ENCODE measurements at places on chromosomes 5 and 9. TPM values are rescaled to one million over a fixed set of nuclear protein-coding genes. Genes with fewer than 3 reads are reported as not detected.
A peak's percentile ranks its signal among the peaks of the same experiment; 100 is the strongest.

- no peaks in the 10 kb centered on the region for H3K27me3 ChIP-seq
- H3K4me1 ChIP-seq: no peaks in the 10 kb centered on the region
- no peak overlapping the region for H3K27ac ChIP-seq
- DNase-seq: peak; percentile 86
- H3K36me3 ChIP-seq: no peaks in the 10 kb centered on the region
Measured at GRCh38 chr5:171858303-171858702, 72.7 kb downstream of the SMIM23 start.

- no peak overlapping the region for H3K27ac ChIP-seq
- H3K4me3 ChIP-seq: no peak overlapping the region
- H3K4me1 ChIP-seq: peaks cover 8% of the 10 kb centered on the region
- peaks cover 42% of the 10 kb centered on the region for H3K27me3 ChIP-seq
Measured at GRCh38 chr5:178996156-178996555, 1.0 kb upstream of the GRM6 start.

DNA sequence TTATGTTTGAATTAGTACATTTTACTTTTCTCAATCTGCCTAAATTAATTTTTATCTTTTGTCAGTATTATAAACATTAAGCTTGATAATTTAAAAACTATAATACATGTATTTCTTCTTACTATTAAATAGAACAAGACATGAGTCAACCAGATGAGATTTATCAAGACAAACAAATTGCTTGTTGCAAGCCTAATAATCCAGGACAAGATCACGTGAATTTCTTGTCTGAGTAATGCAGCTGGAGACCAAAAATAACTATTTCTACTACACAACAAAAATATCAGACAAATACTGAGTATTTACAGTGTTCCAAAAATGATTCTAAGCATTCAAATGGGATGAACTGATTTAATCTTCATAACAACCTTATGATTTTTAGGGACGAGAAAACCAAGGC is 339.1 kb upstream of the PRR16 start:
- H3K27ac ChIP-seq: no peak overlapping the region
- no peaks in the 10 kb centered on the region for H3K4me1 ChIP-seq

DIPK1B gene
- 60.0 TPM for total RNA-seq

DNA sequence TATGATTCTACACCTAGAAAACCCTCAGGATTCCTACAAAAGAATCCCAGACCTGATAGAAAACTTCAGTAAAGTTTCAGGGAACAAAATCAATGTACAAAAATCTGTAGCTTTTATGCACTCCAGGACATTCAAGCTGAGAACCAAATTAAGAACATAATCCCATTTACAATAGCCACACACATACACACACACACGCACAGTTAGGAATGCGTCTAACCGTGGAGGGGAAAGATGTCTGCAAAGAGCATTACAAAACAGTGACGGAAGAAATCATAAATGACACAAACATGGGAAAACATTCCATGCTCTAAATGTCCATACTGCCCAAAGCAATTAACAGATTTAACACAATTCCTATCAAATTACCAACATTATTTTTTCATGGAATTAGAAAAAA is 51.4 kb upstream of the CAST start:
- no peak overlapping the region for H3K27ac ChIP-seq
- H3K36me3 ChIP-seq: no peaks in the 10 kb centered on the region
- H3K4me1 ChIP-seq: no peaks in the 10 kb centered on the region
- H3K4me3 ChIP-seq: no peak overlapping the region
- DNase-seq: no peak

DNA sequence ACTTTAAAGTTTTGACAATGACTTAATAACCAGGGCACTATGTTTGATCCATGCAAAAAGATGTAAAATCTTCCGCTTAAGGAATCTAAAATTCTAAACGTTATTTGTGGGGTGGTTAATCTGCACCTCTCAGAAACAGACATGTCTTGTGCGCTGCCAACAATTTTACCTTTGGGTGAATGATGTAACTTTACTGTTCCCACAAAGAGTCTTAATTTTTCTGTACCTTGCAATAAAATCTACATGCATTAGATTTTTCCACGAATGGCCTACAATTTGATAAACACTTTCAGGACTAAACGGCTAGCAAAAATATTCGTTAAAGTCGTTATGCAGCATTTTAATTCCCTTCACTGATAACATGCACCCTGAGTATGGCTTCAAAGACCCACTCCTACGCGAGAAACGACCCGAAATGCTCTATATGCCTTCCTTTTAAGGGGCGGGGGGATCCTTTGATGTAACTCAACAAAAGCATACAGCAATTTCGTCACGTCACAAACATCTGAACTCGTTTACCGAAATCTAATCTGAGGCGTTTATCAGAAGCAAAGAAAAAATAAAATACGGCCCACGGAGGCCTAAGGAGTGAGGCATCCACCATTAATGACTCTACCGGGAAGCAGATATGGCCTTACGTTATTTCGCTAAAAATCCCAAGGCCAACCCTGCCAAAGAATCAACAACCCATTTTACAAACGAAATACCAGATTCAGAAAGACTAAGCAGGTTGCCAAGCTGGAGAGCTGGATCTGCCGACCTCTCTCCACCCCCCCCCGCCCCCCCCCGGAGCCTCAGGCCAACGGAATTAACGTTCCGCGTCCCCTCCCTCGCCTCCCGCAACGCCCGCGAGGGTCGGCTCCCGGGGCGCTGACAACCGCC is 621 bp downstream of the AK6 start:
- H3K4me3 ChIP-seq: peak overlapping the region; percentile 78
- no peaks in the 10 kb centered on the region for H3K4me1 ChIP-seq
- peak; percentile 51 for DNase-seq
- peak overlapping the region; percentile 100 for H3K27ac ChIP-seq

DNA sequence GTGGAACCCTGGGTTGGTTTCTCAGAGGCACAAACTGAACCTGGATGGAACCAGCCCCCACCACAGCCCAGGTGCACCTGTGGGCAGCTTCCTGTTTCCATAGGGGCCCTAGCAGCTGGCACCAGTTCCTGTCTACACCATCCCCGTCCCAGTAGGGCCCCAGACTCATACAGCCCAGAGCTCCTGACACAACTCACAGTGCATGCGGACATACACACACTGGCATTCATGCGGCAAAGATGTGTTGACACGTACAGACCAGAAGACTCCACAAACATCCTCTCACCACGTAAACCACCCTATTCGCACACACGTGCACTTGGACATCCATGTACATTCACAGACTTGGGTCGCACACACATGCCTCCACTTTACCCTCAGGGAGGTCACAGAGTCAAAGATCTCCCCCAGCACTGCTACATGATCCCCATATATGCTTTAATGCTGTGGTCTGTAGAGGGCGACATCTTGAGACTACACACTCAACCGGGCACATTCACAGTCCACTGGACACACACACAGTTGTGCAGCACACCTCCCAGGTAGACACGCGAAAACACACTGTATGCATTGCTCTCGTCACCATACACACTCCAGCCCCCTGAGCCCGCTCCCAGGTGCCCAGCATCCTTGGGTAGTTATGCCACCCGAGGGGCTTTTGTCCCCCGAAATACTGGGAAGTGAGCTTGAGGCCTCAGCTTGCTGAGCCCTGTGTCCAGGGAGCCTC is 22.4 kb downstream of the CXXC5 start:
- no peak for DNase-seq
- no peak overlapping the region for H3K4me3 ChIP-seq
- peak overlapping the region; percentile 50 for H3K27ac ChIP-seq
- H3K36me3 ChIP-seq: no peaks in the 10 kb centered on the region
- H3K4me1 ChIP-seq: peaks cover 43% of the 10 kb centered on the region
- no peaks in the 10 kb centered on the region for H3K27me3 ChIP-seq

GRCh38 chr5:132813599-132814502 is 749 bp downstream of the SOWAHA start:
- peak overlapping the region; percentile 54 for H3K4me3 ChIP-seq
- H3K4me1 ChIP-seq: peaks cover 7% of the 10 kb centered on the region
- no peak overlapping the region for H3K27ac ChIP-seq
- DNase-seq: peak; percentile 75

TRIM7 gene
- 0.66 TPM for total RNA-seq
